SHP77 (cell line): ENCODE measurements at places on chromosomes 7 and 10.

DNA sequence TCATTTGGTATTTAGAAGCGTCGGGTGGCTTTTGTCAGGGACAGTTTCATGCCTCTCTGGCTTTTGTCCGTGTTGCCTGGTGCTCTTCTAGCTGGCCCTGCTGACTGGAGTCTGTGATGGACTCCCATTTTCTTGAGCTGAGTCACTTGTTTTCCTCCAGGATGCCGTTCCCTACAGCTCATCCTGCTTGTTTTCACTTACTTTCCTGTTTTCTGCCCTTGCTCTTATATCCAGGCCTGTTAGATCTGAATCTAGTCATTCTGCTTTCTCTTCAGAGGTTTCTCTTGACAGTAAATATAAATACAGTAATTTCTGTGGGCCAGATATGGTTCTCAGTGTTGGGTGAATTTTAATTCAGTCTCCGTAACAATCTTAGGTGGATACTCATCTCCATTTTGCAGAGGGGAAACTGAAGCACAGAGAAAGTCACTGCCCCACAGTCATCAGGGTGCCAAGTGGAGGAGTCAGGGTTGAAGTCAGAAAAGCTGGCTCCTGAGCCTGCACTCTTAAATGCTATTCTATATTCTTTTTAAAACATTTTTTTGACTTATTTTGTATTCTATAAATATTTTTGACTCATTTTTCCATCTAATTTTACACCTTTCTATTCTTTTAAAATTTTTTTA, 85.4 kb downstream of the CCNY start:
- no peak for DNase-seq

GRCh38 chr7:14381306-14381705, 391.8 kb upstream of the ETV1 start:
- DNase-seq, result no peak

- DNase-seq, result no peak
Measured at GRCh38 chr10:64113792-64114191, 592.6 kb downstream of the REEP3 start.

DNA sequence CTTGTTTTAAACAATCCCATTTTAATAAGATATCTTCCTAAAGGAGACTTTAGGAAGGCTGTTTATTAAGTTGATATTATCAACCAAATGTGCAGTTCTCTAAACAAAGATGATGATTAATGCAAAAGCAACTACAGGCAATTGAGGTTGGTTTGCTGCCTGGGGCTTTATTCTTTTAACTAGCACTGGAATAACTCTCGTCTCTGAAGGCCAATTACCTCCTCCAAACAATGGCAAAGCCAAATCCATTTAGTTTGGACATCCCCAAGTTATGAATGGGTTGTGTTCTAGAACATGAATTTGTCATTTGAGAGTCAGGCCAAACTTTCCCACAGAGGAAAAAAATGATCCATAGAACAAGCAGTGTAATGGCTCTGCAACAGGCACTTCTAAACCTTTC, 114.1 kb downstream of the SLC16A9 start:
- DNase-seq, result no peak

GRCh38 chr7:2405601-2406345, 2.4 kb downstream of the CHST12 start:
- DNase-seq, result no peak

- no peak for DNase-seq
Measured at GRCh38 chr10:33799281-33799943, 464.9 kb upstream of the NRP1 start.

DNA sequence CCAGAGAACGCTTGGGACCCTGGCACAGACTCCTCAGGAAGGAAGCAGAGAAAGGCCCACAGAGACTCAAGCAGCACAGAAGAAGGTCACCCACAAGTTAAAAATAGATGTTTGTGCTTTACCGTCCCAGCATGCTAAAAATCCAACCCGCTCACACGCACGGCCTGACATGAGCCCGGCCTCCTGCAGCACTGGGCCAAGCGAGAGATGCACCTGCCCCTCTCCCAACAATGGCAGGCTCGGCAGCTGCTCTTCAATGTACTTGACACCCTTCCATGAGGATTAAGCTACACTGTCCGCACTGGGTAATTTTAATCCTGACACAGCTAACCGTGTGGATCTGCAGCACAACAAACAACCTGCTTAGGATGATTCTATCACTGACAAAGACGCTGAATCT, 9.3 kb downstream of the DIP2C start:
- peak; percentile 90 for DNase-seq
